ENCODE measurements at places on chromosomes 3 and 15.

- DNase-seq = no peak
These were observed 23.5 kb upstream of the AMOTL2 start for GRCh38 chr3:134397755-134398154.

- DNase-seq = peak; percentile 5
These were observed 198.8 kb upstream of the CTNNB1 start for GRCh38 chr3:41000471-41000870.

DNA sequence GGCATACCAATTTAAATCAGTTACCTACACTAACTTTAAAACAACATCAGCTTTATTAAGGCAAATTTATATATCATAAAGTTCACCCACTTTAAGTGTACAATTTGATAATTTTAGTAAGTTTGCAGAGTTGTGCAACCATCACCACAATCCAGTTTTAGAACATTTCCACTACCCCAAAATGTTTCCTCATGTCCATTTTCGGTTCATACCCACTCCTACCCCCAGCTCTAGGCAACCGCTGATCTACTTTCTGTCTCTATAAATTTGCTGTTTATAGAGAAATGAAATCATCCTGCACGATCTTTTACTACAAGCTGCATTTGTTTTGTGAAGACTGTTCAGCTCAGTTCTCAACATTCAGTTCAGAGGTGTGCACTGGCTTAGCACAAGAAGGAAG, 31.5 kb upstream of the FAM81A start:
- no peak for DNase-seq

DNA sequence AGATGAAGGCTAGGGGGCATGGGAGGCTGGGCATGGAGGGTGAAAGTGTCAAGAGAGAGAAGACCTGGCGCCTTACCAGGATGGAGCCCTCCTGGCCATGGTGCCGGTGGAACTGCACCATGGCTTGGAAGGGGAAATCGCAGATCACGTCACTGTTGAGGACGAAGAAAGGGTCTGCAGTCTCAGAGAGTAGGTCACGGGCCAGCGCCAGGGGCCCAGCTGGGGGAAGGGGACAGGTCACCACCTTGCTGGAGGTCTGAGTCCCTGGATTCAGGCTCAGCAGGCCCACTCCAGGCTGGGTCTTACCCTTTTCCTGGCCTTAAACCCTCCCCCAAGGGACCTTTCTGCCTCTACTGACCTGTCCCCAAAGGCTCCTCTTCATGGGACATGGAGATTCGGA, 855 bp downstream of the GMPPB start:
- DNase-seq = no peak

DNA sequence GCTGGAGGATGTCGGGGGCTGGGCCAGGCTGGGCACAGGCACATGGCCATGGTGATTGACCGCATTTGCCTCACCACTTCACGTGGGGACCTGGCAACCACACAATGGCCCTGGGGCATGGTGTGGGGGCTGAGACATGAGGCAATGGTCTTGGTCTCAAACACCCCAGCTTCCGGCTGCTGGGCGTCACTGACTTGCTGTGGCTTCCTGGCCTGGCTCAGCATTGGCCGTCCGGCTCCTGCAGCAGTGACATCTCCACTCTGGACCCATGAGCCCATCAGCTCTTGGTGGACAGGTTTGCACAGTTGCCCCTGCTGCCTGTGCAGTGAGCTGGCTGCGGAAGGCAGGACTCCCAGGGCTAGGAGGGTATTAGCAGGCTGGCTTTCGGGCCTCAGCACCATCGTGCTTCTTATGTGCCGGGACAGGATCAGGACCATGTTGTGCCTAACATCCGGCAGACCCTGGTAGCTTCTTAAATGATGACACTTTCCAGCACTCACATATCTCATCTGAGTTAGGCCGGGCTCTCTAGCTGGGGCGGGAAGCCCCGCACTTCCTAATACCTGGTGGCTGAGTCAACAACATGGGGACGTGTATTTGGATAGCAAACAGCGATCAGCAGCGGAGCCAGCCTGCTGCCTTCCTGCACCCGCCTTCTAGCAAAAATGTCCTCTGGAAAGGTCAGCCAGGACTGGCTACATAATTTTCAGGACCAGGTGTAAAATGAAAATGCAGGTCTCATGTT, 34.1 kb downstream of the ZNF710 start:
- peak; percentile 70 for DNase-seq

DNA sequence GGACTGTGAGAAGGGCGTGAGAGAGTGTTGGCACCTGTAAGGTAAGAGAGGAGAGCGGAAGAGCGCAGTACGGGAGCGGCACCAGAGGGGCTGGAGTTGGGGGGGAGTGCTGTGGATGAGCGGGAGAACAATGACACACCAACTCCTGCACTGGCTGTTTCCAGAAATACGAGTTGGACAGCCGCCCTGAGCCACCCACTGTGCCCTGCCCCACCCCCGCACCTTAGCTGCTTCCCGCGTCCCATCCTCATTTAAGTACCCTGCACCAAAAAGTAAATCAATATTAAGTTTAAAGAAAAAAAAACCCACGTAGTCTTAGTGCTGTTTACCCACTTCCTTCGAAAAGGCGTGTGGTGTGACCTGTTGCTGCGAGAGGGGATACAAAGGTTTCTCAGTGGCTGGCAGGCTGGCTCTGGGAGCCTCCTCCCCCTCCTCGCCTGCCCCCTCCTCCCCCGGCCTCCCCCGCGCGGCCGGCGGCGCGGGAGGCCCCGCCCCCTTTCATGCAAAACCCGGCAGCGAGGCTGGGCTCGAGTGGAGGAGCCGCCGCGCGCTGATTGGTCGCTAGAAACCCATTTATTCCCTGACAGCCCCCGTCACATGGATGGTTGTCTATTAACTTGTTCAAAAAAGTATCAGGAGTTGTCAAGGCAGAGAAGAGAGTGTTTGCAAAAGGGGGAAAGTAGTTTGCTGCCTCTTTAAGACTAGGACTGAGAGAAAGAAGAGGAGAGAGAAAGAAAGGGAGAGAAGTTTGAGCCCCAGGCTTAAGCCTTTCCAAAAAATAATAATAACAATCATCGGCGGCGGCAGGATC, at the start of gene SOX2:
TSS of gene SOX2 (plus strand) at position 601 of the 811 bp plus-strand sequence. CDS start 436 bp downstream, outside the sequence.
- DNase-seq = peak; percentile 22

DNA sequence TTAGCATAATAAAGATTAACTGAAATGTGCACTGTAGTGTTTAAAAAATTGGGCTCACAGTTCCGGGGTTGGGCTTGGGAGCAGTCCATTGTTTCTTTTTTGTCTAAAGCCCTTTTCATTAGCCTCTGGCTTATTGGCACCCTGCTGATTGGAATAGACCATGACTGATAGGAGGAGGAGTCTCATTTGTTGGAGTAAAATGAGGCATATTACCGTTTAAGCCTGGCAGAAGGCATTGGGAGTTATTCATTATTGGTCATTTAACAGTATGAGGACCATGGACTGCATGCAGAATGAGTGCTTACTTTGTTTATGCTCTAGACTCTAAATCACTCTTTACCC, 139.0 kb upstream of the CGNL1 start:
- no peak for DNase-seq

GRCh38 chr3:10356461-10356981, 35.6 kb upstream of the SEC13 start:
- DNase-seq = no peak

DNA sequence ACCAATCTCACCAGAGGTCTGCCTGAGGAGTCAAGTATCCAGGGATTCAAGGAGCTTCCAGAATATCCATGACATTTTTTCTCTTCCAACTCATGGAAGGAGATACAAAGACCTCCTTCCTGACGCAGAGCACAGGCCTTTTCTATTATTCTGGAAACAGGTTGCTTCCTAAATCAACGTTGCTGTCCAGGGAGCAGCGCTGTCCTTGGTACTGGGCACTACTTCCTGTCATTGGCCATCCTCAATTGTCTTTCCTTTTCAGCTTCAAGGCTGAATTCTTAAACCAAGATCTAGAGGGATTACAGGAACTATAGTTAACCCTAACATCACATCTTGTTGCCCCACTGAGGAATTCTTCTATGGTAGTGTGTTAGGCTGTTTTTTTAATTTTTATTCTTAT, 50.4 kb upstream of the TBC1D21 start:
- peak; percentile 25 for DNase-seq

DNA sequence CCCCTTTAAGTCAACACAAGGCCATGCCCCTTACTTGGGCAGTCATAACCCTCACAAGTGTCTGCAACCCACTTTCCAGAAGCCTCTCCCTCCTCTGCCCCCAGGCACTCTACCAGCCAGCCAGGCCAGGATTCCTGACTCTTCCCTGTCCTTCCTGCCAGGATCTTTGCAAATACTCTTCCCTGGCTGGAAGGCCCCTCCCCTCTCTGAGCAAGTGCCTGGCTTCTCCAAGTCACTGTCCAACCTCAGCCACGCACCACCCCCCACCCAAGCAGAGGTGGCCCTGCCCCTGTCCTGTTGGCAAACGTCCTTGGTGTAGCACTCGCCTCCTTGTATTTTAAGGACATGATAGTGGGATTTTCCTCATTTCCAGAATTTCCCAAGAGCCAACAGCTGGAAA, 54.7 kb upstream of the USP3 start:
- DNase-seq = peak; percentile 26

Measured in fibroblast of skin of right quadriceps (primary cell).